ENCODE measurements at places on chromosomes 16 and 17.

DNA sequence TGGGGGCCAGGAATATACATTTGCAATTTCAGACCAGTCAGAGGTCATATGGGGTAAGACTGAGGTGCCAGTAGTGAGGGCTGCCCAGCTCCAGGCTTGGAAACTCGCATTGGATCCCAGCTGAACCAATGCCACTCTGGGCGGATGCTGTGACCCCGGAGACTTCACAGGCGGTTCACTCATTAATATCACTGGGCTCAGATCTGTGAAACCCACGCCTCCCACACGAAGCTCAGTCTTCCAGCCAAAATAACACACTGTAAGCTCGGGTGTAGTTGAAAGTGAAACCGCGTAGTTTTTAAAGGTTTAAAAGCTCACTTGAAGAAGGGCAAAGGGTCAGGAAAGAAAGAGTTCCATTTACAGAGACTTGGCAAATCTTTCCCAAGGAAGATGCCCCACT, 254.8 kb downstream of the FOXL1 start:
- no peak for DNase-seq

DNA sequence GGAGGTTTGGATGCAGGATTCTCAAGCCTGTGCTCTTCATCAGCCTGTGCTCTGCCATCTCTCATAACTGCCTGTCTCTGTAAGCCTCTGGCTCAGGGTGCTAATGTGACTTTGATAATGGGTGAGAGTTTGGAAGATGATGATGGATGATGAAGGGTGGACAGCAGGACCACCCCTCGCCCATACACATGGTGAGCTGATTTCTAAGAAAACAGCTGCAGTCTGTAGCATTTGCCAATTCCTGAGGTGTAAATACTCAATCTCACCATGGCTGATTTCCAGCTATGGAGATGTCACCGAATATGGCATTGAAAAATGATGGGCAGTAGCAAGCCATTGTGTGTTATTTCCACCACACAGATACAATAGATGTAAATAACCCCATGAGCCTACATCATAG, 74.2 kb downstream of the ARSG start:
- no peak for DNase-seq

DNA sequence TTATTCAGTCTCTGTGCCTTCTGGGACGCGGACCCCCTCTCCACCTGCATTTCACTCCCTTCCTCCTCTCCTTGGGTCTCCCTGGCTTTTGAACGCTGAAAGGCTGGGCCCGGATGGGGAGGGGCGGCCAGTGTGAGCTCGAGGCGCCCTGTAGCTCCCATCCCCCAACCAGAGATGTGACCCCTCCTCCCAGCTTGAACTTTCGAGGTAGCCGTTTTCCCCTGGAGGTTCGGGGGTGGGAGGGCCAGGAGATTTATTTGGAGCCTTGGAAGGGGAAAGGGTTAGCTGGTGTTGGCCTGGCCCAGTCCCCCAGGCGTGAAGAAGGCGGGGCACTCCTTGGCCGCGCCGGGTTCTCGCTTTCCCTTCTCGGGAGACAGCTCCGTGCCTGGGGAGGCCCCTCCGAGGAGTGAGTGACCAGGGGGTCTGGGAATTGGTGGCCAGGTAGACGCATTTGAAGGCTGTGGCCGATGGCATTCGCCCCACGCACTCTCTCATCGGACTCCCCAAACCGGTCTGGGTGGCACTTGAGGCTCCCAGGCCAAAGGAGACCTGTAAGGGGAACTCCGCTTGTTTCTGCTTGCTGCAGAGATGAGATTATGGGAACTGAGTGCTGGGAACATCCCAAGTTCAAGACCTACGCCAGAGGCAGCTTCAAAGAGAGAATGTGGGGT, 942 bp downstream of the LDAF1 start:
- DNase-seq, result peak; percentile 55

- no peak for DNase-seq
Observed at GRCh38 chr16:66952430-66953110, 8.5 kb upstream of the CES3 start.

- no peak for DNase-seq
Observed at GRCh38 chr16:86533767-86534351, 21.2 kb downstream of the MTHFSD start.

DNA sequence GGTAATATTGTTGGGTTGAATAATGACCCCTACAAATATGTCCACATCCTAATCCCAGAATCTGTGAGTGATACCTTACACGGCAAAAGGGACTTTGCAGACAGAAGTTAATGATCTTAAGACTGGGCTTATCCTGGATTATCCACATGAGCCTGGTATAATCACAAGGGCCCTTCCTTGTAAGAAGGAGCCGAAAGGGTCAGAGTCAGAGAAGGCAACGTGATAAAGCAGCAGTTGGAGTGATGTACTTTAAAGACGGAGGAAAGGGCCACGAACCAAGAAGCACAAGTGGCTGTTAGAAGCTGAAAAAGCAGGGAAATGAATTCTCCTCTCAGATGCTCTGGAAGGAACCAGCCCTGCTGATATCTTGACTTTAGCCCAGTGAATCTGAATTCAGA, 137.8 kb downstream of the UTP18 start:
- DNase-seq, result no peak

GRCh38 chr17:64028874-64029464, 8.5 kb upstream of the ICAM2 start:
- peak; percentile 60 for DNase-seq

DNA sequence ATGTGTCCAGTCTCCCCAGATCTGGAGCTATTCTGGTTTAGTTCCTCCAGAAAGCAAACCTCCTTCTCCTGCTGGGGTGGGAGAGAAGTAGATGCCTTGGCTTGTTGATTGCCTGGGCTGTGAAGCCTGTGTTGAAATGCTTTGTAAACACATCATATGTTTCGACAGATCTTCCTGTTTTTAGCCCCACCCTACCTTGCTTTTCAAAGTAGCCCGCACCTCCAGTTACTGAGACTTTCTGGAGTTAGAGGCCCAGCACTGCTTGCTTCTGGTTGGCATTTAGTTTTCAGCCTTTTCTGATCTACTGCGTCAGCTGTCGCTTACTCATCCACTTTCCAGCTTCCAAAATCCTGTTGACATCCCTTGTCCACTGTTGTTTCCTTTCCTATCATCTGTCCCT, 17.9 kb upstream of the NDEL1 start:
- no peak for DNase-seq

DNA sequence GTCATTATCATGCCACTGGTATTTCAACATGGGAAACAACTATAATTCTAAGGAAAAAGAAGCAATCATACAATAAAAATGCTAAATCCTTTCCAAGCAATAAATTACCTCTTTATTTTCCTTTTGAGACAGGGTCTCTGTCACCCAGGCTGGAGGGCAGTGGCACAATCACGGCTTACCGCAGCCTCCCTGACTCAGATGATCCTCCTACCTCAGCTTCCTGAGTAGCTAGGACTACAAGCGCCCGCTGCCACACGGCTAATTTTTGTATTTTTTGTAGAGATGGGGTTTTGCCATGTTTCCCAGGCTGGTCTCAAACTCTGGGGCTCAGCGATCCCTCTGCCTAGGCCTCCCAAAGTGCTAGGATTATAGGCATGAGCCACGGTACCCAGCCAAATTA, 24.1 kb downstream of the CNOT1 start:
- no peak for DNase-seq

GRCh38 chr17:41329279-41329948, 13.9 kb upstream of the KRTAP17-1 start:
- DNase-seq, result peak; percentile 61

- no peak for DNase-seq
Observed at GRCh38 chr16:10799736-10800135, 18.9 kb downstream of the TVP23A start.

DNA sequence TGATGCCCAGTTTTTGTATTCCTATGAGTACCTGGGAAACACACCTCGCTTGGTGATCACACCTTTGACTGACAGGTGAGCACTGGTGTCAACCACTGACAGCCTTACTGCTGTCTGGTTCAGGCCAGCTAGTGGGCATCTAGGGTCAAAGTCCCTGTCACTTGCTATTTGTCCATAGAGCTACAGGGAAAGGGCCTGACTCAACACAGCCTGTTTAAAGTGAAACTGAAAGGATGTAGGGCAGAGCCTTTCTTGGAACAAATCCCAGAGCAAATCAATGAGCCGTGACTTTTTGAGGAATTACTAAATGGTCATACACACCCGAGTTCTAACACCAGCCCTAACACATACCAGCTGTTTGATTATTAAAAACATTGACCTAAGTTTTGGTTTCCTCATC, 106.8 kb downstream of the DNAH9 start:
- no peak for DNase-seq

- no peak for DNase-seq
Observed at GRCh38 chr17:18285296-18285695, 24.8 kb downstream of the MIEF2 start.

GRCh38 chr17:37779554-37779953, 34.7 kb upstream of the HNF1B start:
- no peak for DNase-seq

DNA sequence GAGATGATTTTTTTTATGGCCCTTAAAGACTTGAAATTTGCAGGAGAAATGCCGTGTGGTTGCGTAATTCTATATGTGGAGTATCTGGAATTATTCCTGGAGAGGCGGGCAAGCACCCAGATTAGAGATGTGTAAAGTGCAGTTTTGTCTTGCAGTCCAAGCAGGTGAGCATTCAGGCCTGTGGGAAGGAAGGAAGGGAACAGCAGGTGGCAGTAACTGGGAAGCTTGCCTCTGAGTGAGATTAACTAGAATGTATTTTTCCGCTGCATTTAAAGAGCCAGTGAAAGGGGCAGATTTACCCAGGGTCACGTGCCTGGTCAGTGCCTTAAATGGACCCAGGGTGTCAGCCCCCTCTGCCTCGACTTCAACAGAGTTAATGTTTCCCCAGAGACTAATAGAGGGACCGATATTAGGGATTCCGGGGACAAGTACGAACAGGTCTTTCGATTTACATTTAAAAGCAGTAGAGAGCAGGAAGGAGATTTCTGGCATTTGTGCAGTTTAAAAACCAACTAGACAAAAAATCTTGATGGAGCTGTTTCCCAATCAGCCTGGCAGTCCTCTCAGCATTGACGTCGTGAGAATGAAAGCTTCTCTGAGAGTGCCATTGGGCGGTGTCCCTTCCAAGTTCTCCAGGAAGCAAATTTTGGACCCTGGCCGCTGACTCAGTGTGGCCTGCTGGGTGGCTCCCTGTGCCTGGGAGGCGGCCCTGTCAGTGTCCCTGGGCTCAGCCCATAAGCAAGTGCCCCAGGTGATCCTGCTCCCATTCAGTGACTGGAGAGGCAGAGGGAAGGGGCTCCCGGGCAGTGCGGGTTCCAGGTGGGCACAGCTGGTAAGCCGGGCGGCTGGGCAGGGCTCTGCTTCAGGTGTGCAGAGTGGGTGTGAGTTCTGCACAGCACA, 38.2 kb downstream of the KSR1 start:
- DNase-seq, result no peak

GRCh38 chr16:19232988-19233387, 52.5 kb upstream of the CLEC19A start:
- DNase-seq, result no peak

GRCh38 chr17:60036796-60037677, 41.7 kb downstream of the HEATR6 start:
- DNase-seq, result peak; percentile 73

DNA sequence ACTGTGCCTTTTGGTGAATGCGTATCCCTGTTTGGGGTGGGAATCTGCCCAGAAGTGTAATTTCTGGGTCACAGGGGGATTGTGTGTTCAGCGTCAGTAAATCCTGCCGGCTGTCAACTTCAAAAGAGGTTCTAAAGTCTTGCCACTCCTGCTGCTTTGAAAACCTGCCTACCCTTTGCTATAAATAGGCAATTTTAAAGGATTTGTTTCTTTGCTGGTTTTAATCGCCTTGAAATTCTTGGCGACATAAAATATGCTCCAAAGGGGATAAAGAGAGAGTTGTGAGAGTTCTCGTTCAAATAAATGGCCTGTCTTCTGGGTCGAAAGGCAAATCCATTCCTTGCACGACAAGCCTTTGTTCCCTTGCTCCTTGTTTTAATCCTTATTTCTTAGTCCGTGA, 143.4 kb downstream of the IRF8 start:
- DNase-seq, result no peak
